ENCODE measurements at places on chromosomes 6 and 20.
A peak's percentile ranks its signal among the peaks of the same experiment; 100 is the strongest.

DNA sequence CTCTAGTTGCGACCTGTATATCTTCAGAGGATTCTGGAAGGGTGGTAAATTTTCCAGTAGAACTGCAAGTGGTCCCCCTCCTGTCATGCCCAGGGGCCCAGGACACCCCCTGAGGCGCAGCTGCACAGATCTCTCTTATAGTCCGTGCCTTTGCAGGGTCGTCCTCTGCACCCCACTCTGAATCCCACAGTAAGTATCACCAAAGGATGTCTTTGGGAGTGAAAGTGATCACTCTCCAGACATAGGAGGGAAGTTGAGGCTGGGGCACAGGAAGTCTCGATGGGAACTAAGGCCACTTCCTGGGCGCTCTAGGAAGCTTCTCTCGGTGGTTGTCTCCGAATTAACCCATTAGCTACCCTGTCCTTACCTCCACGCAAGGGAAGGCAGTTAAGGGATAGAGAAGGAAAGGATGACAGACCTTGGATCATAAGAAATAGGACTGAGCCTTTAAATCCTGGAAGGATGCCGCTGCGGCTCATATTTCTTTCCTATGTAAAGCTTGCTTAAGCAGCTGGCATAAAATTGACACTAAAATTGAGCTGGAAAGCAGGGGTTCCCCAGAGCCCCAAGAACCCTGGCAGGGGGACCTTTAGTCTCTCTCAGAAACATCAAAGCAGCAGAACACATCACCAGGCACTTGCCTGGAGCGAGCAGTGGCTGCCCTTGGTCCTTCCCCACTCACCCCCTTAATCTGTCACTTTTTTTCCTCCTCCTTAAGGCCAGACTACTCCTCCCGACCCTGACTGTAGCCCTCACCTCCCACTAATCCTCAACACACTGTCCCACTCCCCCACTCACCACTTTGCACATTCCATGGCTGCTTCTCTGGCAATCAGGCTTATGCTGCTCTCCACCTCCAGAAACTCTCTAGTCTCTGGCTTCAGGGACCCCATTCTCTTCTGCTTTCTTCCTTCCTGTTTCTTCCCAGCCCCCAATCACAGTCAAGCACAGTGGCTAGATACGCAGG is at the start of gene ZKSCAN4:
Gene ZKSCAN4, minus strand, starts transcription at position 261 of the 967 bp plus-strand sequence. CDS start 289 bp downstream, outside the sequence.
- DNase-seq: peak; percentile 62

GRCh38 chr6:2175825-2176224 is 69.6 kb downstream of the GMDS start:
- no peak for DNase-seq

DNA sequence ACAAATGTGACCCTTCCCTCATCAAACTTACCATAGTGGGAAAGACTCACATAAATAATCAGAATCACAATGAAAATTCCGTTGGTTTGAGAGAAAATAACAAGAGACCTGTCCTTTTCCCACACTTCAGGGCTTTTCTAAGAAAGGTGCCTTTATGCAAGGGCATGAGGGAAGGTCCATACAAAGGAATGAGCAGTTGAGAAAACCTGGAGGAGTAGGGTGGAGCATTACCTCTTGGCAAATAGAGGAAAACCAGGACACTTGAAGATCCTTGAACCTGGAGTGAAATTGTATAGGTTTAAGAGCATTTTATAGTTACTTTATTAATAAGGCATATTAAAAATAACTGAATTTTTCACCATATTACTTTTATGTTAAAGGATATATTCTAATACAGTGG is 54.3 kb downstream of the UBR2 start:
- no peak for DNase-seq

DNA sequence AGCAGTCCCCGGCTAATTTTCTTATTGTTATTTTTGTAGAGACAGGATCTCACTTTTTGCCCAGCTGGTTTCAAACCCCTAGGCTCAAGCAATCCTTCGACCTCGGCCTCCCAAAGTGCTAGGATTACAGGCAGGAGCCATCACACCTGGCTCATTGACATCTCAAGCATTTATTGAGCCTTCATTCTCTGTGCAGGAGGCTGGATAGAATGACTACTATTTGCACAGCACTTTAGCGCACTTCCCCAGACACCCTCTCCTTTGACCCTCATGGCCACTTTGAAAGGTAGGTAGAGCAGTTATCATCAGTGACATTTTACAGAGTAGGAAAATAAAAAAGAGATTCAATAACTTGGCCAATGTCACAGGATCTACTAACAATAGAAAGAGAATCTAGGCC is 124.0 kb upstream of the STXBP5 start:
- DNase-seq: no peak

- DNase-seq: no peak
Observed at GRCh38 chr6:122405417-122405816, 6.0 kb downstream of the HSF2 start.

GRCh38 chr20:11232896-11233295 is 559.1 kb upstream of the JAG1 start:
- DNase-seq: no peak

DNA sequence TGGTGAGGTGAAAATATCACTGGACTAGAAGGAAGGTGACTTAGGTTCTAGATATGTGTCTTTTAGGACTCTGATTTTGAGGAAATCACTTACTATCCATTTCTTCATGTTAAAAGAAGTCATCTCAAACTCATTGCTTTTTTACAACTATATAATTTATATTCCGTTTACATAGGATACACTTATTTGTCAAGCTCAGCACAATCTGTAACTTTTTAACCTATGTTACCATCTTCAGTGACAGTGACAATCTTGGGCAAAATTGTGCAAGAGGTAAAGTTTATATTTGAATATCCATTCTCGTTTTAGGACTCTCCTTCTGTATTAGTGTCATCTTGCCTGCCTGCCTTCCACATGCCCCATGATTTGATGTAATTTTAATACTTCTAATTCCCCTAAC is 74.0 kb upstream of the FAM83B start:
- DNase-seq: no peak

- no peak for DNase-seq
Observed at GRCh38 chr6:149915970-149916865, 6.7 kb downstream of the RAET1G start.

DNA sequence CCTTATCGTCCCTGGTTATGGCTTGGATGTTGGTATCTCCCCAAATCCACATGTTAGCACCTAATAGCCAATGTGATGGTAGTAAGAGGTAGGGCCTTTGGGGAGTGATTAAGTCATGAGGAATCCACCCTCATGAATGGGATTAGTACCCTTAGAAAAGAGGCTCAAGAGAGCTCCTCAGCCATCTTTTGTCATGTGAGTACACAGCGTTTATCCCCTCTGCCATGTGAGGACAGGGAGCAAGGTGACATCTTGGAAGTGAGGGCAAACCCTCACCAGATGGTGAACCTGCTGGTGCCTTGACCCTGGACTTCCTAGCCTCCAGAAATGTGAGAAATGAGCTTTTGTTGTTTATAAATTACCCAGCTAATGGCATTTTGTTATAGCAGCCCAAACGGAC is 16.1 kb upstream of the SIRPB2 start:
- DNase-seq: no peak

DNA sequence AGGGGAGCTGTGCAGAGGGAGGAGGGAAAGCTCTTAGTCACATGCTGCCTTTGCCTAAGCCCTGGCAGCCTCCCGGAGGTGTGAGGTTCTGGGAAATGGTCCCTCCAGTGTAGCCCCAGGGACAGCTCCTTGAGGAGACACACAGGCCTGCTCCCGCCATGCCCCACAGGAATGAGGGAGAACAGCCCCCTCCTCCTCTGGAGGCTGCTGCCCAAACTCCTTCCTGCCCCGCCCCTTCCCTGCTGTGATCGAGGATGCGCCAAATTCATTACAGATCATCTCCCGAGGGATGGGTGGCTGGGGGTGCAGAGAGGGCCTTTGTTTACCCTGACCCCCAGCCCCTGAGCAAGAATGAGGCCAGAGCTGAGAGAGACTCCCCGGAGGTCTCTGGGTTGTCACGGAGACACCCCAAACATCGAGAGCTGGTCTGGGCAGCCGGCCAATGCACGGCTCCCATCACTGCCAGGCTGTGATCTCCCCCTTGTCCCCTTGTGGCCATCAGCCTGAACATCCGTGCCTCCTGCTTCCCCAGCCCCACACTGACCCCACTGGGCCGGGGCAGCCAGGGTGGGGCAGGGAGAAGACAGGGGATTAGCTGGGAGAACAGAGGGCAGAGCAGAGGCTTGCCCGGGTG is 8.4 kb downstream of the CYP21A2 start:
- no peak for DNase-seq

DNA sequence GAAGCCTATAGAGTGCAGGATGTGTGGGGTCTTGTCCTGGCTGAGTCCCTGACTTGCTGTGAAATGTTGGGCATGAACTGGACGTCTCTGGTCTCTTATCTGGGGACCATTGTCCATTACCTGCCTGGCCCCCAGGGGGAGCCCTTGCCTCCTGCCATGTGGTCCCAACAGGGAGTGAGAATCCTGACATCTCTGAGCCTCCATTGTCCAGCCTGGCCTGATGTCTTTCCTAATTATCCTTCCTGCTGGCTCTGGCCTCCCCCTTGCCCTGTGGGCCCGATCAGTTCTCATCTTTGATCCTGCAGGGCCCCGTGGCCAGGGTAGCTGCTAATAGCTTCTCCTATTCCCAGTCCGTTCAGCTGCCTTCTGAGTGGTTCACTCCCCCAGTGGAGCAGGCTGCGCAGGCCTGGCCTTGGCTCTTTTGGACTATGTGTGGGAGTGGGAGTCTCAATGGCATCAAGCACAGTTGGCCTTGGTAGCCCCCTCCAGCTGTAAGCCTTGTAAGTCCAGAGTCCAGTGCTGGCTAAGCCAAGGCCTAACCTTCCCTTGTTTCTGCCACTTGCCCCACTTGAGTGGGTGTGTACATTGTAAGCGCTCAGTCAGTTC is 77.9 kb upstream of the RALY start:
- DNase-seq: peak; percentile 68

GRCh38 chr20:23161244-23161891 is 75.2 kb upstream of the CD93 start:
- DNase-seq: no peak

DNA sequence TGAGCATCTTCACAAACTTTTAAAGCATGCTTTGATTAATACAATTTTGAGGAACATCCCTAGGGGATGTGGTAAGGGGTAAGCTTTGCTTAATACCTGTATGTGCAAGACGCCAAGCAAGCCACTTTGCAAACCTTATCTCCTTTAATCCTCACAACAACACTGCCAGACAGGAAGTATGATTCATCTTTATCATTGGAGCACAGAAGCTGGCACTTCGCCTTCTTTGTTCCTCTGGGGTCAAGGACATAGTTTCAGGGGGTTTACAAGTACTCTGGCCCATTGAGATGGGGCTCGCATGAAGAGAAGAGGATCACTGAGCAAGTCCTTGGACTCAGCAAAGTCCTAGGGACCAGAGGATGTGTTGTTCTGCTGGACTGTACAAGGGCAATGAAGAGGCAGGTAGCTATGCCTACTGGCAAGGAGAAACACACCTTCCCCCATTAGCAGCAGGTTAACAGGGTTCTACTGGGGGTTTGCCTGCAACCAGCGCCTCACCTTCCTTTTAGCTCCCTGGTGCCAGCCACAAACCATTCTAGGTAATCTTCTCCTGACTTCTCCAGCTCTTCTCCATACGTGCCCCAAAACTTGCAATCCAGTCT is 8.8 kb downstream of the TMEM244 start:
- DNase-seq: no peak

DNA sequence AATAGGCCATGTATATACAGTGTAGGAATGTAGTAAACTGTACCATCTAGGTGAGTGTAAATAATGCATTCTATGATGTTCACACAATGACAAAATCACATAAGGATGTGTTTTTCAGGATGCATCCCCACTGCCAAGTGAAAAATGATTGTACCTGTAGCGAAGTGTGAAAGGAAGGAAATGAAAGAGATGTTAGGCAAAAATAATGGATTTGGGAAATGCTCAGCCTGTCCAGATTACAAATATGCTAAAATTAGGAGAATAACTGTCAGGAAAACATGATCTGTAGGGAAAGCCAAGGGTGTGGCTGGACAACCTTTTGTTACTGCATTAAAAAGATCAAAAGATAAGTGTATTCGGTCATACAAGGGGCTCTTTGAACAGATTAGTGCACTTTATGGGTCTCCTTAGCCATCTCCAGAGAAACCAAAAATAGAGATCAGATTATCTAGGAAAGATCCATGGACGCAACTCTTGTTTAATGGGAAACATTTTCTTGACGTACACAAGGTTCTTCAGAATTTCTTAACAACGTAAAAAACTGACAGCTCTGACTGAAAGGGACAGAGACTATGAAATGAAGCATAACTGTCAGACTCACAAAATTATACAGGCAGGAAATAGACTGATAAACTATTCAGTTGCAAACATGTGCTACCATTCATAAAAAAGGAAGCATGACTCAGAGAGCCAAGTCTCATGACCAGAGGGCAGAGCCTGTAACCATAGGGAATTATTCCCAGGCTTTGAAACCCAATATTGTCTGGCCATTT is 253.6 kb upstream of the RAB32 start:
- DNase-seq: no peak

DNA sequence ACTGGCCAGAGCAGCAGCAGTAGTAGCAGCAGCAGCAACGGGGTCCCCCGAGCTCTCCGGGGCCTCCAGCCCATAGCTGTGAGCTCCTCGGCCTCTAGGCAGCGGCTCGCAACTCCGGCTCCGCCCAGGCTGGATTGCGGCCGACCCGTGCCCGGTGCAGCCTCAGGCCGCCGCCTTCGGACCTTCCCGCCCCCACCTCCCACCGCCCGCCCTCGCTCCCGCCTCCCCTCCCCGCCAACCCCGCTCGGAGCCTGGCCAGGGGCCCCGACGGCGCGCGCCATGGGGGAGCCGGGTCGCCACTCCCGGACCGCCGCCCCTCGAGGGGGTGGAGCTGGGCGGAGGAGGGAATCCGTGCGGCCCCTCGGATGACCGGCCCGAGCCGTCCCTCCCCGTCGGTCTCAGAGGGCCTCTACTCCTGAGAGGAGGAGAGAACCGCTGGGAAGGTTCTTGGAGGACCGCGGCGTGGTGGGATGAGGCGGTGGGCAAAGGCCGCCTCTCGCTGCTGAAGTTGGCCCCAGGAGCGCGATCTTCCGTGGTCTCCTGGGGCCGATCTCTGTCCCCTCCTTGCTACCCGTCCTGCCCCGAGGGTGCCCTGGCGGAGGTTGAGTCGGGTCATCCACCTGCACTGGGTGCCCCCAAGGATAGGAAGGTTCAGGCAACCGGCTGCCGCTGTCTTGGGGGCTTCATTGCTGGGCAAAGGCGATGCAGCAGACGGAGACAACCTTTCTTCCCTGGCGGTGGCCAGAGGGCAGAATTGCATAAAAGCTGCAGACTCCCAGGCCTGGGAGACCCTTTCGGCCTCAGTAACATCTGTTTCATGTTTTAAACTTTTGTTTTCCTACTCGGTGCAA is at the start of gene ADAM33:
Gene ADAM33, minus strand, starts transcription at position 80 of the 851 bp plus-strand sequence. Its CDS starts 6 bp downstream, at position 74.
- DNase-seq: no peak

DNA sequence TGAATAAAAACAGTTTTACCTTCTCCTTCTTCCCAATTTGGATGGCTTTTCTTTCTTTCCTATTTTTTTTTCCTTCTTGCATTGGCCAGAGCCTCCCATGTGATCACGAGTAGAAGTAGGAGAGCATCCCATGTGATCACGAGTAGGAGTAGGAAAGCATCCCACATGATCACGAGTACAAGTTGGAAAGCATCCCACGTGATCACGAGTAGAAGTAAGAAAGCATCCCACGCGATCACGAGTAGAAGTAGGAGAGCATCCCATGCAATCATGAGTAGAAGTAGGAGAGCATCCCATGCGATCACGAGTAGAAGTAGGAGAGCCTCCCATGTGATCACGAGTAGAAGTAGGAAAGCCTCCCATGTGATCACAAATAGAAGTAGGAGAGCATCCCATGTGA is 218.6 kb downstream of the DLL1 start:
- DNase-seq: no peak
